GM23248 (cell line): ENCODE measurements at places on chromosomes 11 and 22. TPM values are rescaled to one million over a fixed set of nuclear protein-coding genes. Genes with fewer than 3 reads are reported as not detected.

Gene NLRP14
- 0.13 TPM in 1 of 2 replicates, not detected in the other for polyA plus RNA-seq

Gene POLA2
- polyA plus RNA-seq = 8.7 and 8.9 TPM in 2 replicates

DNA sequence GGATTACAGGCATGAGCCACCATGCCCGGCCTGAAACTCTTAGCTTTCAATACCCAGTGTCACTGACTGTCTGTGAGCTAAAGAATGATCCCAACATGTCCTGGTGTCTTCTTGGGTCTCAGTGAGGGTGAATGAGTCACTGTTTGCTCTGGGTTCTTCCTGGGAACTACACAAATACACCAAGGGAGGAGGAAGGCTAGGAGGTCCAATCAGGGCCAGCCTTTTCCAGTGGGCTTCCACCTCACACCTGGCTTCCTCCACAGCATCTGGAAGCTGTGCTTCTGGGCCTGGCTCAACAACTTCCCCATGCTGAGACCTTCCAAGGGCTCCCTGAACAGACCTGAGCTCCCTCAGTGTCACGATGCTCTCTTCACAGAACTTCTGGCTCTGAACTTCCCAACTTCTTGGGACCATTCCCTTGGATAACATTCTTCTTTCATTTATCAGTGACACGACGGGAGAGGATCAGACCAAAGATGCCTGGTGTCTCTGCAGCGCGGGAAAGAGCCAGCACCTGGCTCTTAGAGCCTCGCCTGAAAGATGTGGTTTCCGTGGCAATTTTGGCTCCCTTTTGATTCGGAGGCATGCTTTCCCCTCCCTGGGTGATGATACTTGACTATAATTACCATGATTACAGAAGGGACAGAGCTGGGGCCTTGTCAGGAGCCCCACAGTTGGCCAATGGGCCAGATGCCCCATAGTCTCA, 22.3 kb upstream of the CHRM4 start:
- H3K27ac ChIP-seq = no peak overlapping the region
- H3K4me3 ChIP-seq = no peak overlapping the region
- H3K36me3 ChIP-seq = peaks cover 5% of the 10 kb centered on the region; the same call in 1 of the 2 replicates
- H3K4me1 ChIP-seq = no peaks in the 10 kb centered on the region
- no peak for DNase-seq

DNA sequence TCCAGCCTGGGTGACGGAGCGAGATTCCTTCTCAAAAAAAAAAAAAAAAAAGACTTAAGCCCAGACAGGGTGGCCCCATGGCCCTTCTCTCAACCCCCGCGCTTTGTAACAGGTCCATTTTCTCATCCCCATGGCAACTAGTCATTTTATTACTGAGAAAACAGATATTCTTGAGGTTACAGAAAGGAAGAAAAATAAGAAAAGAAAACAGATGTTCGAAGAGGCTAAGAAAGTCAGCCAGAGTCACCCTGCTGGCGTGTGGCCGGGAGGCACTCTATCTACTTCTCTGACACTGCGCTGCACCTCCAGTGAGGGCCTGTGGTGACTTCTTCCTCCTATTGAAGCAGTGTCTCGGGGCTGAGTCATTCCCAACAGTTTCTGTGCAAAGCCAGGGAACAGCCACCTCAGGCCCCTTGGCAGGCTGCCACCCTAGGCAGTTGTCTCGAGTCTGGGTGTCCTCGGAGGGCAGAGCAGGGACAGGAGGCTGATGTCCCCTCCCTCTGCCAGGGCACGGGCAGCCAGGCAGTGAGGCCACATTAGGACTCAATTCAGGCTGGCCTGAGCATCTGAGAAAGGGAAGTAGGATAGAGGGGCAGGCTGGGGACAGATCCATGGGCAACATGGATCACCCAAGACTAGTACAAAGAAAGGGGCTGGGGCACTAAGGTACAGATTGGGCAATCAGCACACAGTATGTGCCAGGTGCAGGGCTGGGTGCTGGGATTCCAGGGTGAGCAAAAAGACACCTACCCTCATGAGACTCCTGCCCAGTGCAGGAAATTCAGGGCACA, 16.4 kb upstream of the SYVN1 start:
- H3K4me1 ChIP-seq = peaks cover 13% of the 10 kb centered on the region
- DNase-seq = peak; percentile 96
- H3K27me3 ChIP-seq = no peaks in the 10 kb centered on the region
- H3K36me3 ChIP-seq = no peaks in the 10 kb centered on the region
- H3K27ac ChIP-seq = peak overlapping the region; percentile 53
- H3K4me3 ChIP-seq = peak overlapping the region; percentile 30
